GM04504 (cell line): ENCODE measurements at places on chromosomes 7 and 10.

GRCh38 chr7:37212556-37212955, 236.1 kb downstream of the ELMO1 start:
- no peak for DNase-seq

DNA sequence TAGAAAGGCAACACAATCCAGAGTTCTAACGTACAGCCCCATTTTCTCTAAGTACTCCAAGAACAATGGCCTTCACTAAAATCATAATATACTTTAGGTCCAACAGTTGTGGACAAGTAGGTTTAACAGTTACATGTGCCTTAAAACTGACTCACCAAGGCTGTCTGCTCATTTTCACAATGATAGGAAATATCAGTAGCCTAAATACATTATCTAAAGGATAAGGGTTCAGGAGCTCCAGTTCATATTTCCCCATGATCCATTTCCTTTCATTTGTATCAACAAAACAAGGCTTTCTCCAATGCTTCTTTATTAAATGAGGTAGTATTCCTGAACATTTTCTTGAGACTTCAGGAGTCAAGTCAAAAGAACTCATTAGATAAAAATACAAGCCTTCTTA, 164.0 kb downstream of the SLC25A13 start:
- no peak for DNase-seq

DNA sequence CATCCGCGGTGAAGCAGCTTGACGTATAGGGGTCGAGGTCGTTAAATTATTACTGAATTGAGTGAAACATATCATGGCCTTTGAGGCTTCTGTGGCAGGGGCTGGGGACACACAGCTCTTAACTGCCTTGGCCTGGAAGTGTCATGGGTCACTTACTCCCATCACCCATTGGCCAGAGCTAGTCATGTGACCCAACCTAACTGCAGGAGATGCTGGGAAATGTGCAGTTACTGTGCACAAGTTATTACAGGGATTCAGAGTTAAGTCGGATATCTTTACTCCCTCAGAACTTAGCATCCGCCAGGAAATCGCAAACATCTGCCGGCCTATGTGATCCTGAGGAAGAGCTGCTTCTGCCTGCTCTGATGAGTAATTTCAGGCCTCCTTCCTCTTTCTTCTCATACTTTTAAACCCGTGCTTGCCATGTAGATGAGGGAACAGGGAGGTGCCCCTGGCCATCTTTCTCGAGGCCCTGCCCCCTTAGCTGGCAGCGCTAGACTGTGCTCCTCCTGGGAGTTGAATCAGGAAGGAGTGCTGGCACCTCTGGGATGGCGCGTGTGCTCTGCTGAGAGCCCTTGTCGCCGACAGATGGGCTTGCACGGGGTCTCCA, 203.6 kb downstream of the TCF7L2 start:
- DNase-seq, result no peak

- peak; percentile 49 for DNase-seq
Observed at GRCh38 chr7:68461430-68461829, 1136.8 kb upstream of the AUTS2 start.

GRCh38 chr10:52526251-52526823, 212.3 kb downstream of the DKK1 start:
- DNase-seq, result no peak

DNA sequence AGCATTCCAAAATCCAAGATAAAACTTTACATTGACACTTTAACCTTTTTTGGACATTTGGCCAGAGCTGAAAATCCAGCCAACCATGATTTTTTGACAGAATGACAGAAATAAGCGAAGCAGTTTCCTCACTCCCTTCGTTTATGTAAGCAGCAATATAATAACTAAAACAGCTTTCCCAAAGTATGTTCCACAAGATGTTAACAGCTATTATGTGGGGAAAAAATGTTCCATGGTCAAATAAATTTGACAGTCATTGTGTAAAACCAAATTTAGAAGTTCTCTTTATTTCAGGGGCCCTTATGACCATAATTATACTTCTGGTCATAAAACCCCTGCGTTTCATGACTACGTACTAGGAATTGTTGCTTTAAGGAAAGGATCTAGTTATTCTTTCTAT, 416.5 kb downstream of the MAGI2 start:
- DNase-seq, result no peak

DNA sequence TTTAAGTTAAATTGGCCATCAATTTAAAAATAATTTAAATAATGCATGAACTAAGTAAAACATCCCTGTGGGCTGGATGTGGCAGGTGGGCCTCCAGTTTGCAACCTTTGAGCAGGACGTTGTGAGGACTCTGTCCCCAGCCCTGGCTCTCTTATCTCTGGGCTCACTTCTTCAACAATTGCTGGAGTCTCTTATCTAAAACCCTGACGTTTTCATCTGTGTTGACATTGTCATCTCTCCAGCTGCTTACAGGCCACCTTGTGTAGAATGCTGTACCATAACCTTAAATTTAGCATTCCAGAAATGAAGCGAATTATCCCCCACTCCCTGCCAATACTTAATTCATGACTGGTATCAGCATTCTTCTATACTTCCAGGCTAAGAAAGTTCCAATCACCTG, 3.2 kb upstream of the KIF5B start:
- no peak for DNase-seq

DNA sequence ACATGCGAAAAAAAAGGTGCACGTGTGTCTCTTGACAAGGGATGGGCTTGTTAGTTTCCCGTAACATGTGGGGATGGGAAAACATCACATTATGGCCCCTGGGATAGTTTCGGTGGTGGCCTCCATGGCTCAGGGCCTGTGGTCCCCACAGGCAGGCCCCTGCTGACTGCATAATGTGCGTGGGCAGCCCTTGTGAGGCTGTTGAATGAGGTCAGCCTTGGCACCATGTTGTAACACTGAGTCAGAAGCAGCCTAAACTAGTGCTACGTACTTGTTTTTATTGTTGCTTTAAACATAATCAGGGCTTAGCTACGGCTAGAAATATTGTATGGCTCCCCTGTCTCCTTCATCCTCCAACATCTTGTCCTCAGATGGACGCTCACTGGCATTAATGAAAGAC, 80.6 kb downstream of the BEND7 start:
- no peak for DNase-seq

DNA sequence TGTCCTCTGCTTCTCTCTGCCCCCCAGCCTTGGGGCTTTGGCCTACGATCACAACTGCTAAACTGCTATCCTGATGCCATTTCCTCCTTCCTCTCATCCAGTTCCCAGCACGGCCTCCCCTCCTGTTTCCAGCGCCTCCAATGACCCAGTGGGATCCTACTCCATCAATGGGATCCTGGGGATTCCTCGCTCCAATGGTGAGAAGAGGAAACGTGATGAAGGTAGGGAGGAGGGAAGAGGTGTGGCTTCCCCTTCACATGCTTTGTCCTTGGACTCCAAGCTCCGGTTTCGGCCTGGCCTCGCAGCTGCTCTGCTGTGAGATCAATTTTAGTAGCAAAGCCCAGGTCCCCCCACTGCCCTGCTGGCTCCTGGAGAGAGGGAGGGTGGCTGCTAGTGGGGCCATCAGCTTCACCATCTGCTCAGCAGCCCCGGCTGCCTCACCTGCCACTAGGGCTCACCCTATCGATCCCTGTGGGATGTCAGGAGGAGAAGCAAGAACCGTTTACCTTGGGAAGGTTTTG, 35.8 kb downstream of the PAX2 start:
- DNase-seq, result no peak

- peak; percentile 46 for DNase-seq
Observed at GRCh38 chr10:63267414-63268148, 134.5 kb downstream of the NRBF2 start.

- DNase-seq, result peak; percentile 66
Observed at GRCh38 chr10:89151857-89152256, 55.3 kb downstream of the CH25H start.

- no peak for DNase-seq
Observed at GRCh38 chr7:73621168-73622063, 2.9 kb downstream of the MLXIPL start.

- DNase-seq, result no peak
Observed at GRCh38 chr7:25830215-25830614, 321.8 kb upstream of the NFE2L3 start.

GRCh38 chr10:67665491-67665890, 30.5 kb downstream of the CTNNA3 start:
- no peak for DNase-seq

GRCh38 chr10:126312167-126312566, 76.1 kb downstream of the ADAM12 start:
- no peak for DNase-seq

DNA sequence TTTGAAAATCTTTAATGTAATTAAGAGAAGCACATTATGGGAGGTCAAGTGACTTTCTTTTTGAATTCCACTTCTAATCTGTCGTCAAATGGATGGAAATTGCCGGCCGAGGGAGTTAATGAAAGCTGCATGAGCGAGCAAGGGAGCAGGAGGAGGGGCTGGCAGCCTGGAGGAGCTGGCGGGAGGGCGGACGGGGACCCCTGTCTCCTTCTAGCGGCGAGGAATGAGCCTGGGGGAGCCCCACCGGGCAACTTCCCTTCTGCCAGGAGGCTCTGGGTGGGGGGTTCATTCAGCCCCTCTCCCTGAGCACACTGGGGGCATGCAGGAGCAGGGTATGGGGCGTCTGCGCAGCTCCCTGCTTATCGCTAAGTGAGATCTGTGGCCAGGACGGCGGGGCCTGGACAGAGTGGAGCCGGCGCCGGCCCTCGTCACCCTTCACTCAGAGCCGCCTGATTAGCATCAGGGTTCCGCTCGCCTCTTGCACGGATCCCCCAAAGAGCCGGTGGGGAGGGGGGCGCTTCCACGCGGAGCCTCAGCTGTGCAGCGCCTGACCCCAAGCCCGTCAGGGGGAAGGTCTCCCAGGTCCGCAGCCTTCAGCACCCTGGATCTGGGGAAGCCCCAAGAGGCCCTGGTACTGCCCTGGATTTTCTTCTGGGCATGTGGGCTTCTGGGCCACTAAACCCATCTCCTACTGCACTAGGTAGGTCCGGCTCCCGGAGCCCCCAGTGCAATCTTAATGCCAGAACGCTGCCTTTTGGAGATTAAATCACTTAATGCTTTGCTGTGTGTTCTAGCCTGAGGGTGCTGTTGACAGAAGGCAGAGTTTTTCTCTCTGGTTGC, 680.8 kb downstream of the LRMDA start:
- no peak for DNase-seq

GRCh38 chr7:91079487-91079886, 184.7 kb upstream of the FZD1 start:
- DNase-seq, result no peak

- no peak for DNase-seq
Observed at GRCh38 chr7:138033241-138033640, 31.4 kb upstream of the CREB3L2 start.

GRCh38 chr10:43197834-43198681, 59.8 kb downstream of the CSGALNACT2 start:
- DNase-seq, result no peak
